ENCODE measurements at places on chromosomes 1 and 21.

- no peak for DNase-seq
These were observed 516 bp downstream of the TBX15 start for GRCh38 chr1:118987468-118988185.

- DNase-seq = no peak
These were observed 289.1 kb upstream of the PLD5 start for GRCh38 chr1:242813490-242814091.

DNA sequence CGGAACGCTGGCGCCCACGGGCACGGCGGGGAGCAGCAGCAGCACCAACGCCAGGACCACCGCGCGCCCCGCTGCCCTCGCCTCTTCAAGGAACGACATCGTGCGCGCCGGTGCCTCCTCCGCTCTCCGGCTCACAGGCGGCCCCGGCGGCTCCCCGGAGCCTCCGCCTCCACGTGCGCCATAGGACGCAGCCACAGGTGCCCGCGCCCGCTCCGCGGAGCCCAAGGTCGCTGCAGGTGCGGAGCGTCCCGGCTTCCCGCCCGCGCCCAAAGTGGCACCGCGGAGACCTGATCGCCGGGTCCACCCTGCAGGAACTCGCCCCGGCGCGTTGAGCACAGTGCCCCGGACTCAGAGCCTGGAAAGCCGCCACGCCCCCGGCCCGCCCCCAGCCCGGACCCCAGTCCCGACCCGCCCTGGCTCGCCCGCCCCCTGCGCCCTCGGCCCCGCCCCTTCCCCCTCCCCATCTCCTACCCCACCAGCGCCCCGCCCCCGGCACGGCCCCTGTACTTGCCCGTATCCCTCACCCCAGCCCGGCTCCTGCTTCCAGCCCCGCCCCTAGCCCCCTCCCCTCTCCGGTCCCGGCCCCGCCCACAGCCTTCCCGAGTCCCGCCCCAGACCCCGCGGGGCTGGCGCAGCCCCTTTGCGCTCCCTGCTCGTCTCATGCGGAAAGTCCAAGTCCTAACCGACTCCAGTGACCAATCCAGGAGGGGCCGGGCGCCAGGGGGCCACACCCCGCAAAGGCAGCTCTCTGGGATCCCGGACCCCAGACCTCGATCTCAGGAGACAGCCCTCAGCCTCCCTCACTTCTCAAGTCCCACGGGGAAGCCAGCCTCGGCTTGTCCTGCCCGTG, at the start of gene MEGF6:
TSS of gene MEGF6 (minus strand) at position 339 of the 850 bp plus-strand sequence. CDS start at position 99, 240 bp downstream.
- DNase-seq = no peak

- DNase-seq = no peak
These were observed 103.9 kb upstream of the SLC2A1 start for GRCh38 chr1:43062527-43063095.

DNA sequence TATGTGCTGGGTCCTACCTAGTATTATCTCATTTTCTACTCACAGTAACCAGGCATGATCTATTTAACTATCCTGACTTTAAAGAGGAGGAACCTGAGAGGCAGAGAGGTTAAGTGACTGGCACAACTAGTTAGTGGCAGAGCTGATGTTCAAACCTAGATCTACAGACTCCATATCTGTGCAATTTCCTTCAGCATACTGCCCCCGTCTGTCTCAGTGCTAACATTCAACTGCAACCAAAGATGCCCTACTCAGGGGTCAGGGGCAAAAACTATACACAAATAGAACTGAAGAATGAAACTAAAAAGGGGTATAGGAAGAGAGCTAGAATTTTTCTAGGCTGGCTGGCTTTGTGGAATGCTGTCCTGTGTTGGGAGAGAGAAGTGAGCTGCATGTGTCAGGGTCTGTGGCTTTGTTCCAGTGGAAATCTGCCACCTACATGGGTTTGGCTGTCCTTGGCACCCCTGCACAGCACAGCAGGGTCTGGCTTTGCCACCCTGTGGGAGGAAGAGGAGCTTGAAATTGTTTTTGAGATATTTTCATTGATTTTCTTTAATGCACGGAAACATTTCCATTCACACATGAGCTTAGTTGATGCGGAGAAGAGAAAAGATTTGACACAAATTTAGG, 368.5 kb downstream of the RPS6KC1 start:
- DNase-seq = no peak

DNA sequence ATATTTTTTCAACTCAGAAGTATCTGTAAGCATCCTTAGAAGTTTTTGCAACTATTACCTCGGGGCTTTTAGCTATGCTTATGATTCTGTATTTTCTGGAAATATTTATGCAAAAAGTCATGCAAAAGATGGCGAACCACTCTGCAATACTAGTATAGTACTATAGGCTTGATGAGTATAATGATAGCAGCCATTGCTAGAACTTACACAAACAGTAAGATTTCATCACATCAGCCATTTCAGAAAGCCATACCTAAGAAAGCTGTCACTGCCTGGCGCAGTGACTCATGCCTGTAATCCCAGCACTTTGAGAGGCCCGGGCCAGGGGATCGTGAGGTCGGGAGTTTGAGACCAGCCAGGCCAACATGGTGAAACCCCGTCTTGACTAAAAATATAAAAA, 227.1 kb downstream of the LRRC7 start:
- no peak for DNase-seq

GRCh38 chr1:46413596-46413985, 19.5 kb downstream of the FAAH start:
- DNase-seq = no peak

GRCh38 chr1:166489670-166490436, 323.1 kb upstream of the FAM78B start:
- DNase-seq = no peak

DNA sequence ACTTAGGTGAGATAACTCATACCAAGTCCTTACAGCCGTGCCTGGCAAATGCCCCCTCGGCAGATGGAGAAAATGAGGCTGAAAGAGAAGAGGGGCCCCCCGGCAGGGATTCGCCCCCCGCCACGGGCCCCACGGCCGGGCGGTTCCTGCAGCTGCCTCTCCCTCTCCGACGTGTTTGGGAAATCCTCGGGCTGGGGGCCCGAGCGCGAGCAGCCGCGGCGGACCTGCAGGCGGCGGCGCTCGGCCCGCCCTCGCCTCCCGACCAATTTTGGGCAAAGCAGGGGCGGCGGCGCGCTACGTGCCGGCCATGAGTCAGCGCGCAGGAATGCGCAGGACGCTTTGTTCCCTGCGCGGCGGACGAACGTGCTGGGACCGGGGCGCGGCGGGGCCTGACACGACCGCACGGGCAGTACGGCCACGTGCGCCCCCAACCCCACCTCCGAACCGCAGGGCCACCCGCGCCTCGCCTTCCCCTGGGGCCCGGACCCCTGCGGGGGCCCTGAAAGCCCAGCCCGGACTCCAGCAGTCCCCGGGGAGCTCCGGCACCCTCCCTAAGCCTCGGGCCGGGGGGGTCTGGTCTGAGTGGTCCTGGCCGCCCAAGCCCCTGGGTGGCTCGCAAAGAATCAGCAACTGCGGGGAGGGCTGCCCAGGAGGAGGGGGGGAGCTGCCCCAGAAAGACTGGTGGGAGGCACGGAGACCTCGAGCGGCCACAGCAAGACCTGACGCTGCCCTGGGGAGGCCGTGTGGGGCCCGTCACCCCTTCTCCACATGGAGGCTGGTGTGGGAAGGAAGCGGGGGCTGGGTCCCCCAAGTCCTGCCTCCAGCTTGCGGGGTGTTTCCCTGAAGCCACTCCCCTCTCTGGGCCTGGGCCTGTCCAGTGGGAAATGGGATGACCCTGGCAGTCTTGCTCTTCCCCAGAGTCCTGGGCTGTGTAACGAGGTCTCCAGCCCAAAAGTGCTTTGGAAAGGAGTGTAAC, 11.9 kb upstream of the EDN2 start:
- DNase-seq = no peak

GRCh38 chr1:86852289-86852688, 61.6 kb downstream of the SELENOF start:
- DNase-seq = no peak
